Ascending aorta (tissue), 2 donors: ENCODE measurements at places on chromosomes 11 and 22. TPM values are rescaled to one million over a fixed set of nuclear protein-coding genes. Genes with fewer than 3 reads are reported as not detected.

Gene WNT11
- 11.7 TPM for total RNA-seq

Gene C11orf16
- not detected for total RNA-seq

Gene CLCF1
- 32.6 TPM for total RNA-seq

Gene AHNAK
- 718 TPM for total RNA-seq

Gene BBS1
- total RNA-seq: 39.6 TPM
